ENCODE measurements at places on chromosomes 11 and 22. TPM values are rescaled to one million over a fixed set of nuclear protein-coding genes. Genes with fewer than 3 reads are reported as not detected.
A peak's percentile ranks its signal among the peaks of the same experiment; 100 is the strongest.

Gene STX3
- 35.1 TPM for total RNA-seq

Gene OR51B2
- total RNA-seq = not detected

Gene CCDC87
- total RNA-seq = 0.17 TPM

Gene KCNK7
- total RNA-seq = 0.52 TPM

Gene RFPL1
- total RNA-seq = not detected

Gene CD6
- total RNA-seq = 0.10 TPM

- no peak for DNase-seq
Measured at GRCh38 chr11:9710223-9710622, 46.3 kb downstream of the SWAP70 start.

DNA sequence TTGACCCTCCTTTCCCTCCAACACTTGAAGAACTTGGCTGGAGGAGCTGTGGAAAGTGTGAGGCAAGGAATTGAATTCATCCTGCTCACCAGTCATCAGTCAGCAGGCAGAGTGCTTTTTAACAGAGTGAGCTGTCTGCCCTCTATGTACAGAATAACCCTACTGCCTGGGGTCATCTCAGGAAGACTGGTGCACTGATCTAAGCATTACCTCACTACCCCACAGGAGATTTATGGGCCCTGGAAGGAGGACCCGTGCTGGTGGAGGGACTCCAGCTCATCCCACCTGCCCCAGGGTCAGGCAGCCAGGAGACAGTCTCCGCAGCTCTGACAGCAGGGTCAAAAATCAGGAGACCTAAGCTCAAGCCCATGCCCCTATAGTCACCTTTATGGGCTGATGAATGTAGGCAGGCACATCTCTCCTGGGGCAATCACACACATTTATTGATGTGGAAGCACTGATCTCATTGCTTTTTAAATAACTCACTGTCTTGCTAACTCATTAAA lies 270.8 kb upstream of the SESN3 start:
- DNase-seq = no peak

DNA sequence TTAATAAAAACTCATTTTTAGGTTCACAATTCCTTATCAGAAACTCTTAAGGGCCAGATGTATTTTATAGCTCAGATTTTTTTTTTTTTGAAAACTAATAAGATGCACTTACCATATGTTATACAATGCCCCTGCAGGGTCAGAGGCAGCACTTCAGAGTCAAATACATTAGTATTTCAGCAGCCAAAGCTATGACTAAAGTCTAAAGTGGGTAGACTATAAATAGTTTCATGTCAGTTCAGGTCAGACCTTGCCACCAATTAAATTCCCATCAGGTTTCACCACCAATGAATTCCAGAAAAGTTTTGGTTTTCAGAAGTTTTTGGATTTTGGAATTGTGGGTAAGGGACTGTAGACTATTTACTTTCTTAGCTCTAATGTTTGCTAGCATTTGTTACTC lies 75.9 kb downstream of the FAM83F start:
- peak; percentile 48 for DNase-seq

DNA sequence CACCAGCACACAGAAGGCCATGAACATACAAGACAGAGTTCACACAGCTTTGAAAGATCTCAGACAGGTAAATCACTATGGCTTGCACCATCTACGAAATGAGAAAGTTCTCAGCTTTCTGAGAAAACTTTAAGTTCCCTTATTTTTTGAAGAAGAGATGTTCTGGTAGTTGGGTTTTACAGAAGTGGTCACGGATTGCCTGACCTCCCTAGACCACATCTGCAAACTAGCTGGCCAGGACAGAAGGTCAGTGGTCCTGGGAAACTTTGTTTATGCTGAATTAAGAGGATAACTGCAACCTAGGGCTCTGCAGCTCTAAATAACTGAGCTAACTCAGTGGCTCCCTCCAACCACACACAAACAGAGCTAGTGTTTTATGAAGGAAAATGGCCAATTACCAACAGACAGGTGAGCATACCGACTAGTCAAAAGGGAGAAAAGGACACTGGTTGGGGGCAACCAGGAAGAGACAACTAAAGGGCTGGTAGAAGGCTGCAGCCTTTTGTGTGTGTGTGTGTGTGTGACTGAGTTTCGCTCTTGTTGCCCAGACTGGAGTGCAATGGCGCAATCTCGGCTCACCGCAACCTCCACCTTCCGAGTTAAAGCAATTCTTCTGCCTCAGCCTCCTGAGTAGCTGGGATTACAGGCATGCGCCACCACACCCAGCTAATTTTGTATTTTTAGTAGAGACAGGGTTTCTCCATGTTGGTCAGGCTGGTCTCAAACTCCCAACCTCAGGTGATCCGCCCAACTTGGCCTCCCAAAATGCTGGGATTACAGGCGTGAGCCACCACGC lies 8.5 kb upstream of the SCN2B start:
- no peak for DNase-seq

DNA sequence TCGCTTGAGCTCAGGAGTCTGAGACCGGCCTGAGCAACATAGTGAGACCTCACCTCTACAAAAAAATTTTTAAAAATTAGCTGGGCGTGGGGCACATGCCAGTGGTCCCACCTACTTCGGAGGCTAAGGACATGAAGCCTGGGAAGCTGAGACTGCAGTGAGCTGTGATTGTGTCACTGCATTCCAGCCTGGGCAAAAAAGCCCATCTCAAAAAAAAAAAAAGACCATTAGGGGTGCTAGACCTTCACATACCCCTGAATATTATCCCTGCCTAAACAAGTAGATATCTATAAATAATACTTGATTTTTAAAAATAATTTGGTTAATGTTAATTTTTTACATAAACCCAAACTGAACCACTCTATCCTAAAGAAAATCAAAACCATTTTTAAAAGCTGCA lies 24.2 kb downstream of the NUP98 start:
- DNase-seq = no peak

GRCh38 chr22:30044881-30045493 lies 35.3 kb upstream of the HORMAD2 start:
- no peak for DNase-seq

- no peak for DNase-seq
Measured at GRCh38 chr22:24179478-24180210, 1.6 kb upstream of the SUSD2 start.

GRCh38 chr22:27475548-27475897 lies 326.0 kb downstream of the MN1 start:
- DNase-seq = peak; percentile 40

GRCh38 chr11:59380263-59381059 lies 21.8 kb downstream of the OR5AN1 start:
- DNase-seq = no peak

GRCh38 chr11:69259096-69259495 lies 34.9 kb upstream of the MYEOV start:
- DNase-seq = peak; percentile 50

All from M059J (cell line).